Activated CD8-positive, alpha-beta T cell treated with anti-CD3 and anti-CD28 coated beads for 36 hours (primary cell): ENCODE measurements at places on chromosomes 7 and 10. TPM values are rescaled to one million over a fixed set of nuclear protein-coding genes. Genes with fewer than 3 reads are reported as not detected.

Gene ABCA13
- not detected for total RNA-seq

Gene EGR2
- total RNA-seq = 46.6 TPM

Gene NKX2-3
- not detected for total RNA-seq

Gene ZPBP
- not detected for total RNA-seq

Gene CRYGN
- 0.90 TPM for total RNA-seq
